ENCODE measurements at places on chromosomes 16 and 17.

DNA sequence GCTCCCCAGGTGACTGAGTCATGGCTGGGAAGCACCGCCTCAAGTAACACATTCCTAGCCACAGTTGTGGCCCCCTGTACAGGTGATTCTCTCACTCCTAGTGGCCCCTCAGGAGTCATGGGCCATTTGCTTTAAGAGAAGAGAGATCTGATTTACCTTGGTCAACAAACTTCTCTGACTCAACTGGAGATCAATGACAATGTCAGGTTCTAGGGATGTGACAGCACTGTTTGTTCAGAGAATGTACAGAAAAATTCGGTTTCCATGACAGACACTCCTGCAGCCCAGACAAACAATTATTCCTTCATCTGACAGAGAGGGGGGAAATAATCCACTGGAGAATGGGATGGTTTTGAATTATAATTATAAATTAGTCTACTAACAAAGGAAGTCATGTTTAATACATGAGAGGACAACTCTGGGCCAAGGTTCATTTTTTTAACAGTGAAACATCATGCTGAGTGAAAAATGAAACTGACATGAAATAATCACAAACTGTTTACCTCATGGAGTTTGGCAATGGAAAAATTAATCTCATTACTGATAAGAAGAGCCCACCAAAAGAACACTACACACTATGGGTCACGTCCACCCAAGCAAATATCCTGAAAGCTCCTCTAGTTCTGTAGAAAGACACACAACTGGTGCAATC, 9.7 kb downstream of the ERN1 start:
- DNase-seq, result no peak

GRCh38 chr16:2372684-2373083, 32.2 kb upstream of the ABCA3 start:
- no peak for DNase-seq

DNA sequence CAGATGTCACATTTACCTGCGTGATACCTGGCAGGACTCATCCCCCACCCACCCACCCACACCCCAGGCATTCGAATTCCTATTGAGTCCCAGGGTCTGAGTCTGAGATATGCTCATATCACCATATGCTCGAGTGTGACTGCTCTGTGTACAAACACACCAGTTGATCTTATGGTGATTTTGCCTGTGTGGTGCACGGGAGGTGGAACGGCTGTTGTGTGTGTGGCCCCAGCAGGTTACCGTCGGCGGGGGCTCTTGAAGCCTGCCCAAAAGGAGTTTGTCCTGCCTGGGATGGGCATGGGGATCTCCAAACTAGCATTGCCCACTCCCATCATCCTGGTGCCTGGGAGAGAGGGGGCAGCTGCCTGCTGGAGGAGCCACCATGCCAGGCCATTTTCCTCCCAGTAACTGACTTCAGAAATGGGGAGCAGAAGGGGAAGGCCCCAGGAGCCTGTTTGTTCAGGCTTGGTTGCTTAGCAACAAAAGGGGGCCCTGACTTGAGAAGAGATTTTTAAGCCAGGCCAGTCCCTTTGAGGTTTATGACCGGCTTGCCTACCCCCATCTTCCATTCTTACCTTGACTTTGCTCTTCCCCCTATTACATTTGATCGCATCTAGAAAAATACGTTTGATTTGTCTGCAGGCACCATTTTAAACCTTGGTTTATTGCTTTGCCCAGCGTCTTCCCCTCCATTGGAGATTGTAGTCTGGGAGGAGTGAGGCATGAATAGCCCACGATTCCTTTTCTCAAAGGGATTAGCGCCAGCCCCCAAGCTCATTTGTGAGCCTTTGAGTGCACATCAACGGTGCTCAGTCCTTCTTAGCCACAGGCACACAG, 217.7 kb downstream of the CCDC182 start:
- peak; percentile 84 for DNase-seq

GRCh38 chr16:73056921-73057290, 9.0 kb upstream of the ZFHX3 start:
- DNase-seq, result peak; percentile 66

- DNase-seq, result no peak
Observed at GRCh38 chr17:248337-249235, 67.1 kb upstream of the DOC2B start.

- DNase-seq, result no peak
Observed at GRCh38 chr16:24094660-24095059, 161.5 kb upstream of the CACNG3 start.

DNA sequence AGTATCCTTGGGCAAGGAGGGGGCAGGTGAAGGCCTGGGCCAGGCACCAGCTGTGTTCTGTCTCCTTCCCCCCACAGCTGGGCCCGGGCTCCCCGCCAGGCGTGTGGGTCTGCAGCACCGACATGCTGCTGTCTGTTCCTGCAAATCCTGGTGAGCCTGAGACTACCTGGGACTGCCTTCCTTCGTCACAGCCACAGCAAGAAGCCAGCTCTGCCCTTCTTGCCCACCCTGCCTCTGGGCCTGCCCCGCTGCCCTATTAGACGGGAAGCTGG, 12.3 kb downstream of the FCSK start:
- DNase-seq, result no peak

Data from NCI-H524 (cell line).